H1 (cell line): ENCODE measurements at places on chromosomes 7 and 10. TPM values are rescaled to one million over a fixed set of nuclear protein-coding genes. Genes with fewer than 3 reads are reported as not detected.

Gene NKX2-3
- total RNA-seq, result not detected in 2 replicates

Gene JCAD
- 2.9 and 5.2 TPM in 2 replicates for total RNA-seq

GRCh38 chr10:42998481-42999384 lies 78.1 kb upstream of the RET start:
- DNase-seq, result no peak

Gene PDE6C
- not detected in 2 replicates for total RNA-seq

DNA sequence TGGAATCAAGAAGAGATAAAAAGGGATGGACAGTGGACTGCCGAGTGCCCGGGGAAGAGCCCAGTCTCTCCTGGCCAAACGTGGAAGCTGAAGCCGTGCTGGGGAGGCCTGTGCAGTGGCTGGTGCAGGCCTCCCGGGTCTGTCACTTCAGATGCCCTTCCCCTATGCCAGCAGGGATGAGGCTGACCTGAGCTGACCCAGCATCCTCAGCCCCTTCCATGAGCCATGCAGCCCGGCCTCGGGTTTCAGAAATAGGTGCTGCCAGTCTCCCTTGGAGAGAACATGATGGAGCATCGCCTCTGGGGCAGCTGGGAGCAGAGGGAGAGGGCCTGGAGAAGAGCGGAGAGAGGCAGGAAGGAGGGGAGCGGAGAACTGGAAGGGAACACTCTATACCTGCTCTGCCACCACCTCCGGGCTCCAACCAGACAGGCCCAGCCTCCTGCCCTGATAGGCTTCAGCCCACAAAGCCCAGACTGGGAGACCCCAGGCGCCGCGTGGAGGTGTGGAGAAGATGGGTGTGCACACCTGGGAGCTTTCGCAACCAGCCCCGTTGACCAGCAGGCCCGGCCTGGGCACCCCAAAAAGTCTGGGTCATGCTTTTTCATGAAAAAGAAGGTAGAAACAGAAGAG lies 68.6 kb upstream of the PPP2R2D start:
- DNase-seq, result no peak

DNA sequence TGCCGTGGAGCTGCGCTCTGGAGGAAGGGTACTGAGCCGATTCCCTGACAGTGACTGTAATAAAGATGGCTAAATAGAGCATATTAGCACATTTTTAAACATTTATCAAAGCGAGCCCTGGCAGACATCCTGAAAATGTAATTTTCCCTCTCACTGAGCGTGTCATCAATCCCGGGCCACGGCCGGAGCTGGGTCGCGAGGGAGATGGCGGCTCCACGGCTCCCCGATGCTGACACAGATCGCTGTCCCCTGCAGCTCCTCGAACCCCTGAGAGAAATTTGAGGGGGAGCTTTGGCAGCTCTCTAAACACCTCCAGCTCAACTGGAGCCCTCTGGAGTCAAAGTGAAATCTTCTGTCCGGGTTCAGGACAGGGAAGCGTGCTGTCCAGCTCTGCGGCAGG lies 44.9 kb upstream of the ADGRA1 start:
- no peak for DNase-seq

Gene DNTT
- total RNA-seq, result not detected in 2 replicates

DNA sequence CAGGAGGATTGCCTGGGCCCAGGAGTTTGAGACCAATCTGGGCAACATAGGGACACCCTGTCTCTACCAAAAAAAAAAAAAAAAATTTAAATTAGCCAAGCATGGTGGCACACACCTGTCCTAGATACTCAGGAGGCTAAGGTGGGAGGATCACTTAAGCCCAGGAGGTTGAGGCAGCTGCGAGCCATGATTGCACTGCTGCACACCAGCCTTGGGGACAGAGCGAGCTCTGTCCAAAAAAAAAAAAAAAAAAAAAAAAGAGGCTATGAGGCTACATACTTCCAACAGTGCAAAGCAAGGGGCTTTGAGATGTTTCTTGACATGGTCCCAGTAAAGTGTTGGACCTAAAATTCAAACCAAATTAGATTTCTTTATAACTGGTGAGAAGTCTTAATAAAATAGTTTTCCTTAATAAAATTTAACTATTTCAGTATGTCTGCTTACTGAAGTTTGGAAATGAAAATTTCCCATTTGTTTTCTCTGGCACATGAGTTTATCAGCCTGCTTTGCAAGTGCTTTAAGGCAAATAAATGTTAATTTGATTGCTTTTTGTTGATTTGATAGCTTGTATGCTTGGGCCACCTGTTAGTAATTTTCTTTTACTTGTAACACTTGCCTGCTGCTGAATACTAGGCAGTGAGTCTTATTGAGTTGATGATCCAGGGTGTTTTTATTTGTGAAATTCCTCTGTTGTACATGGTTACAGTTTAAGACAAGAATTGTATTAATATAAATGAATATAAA lies 16.1 kb downstream of the CALU start:
- DNase-seq, result no peak

Gene KCND2
- total RNA-seq, result 7.3 and 7.7 TPM in 2 replicates

Gene GRID1
- total RNA-seq, result 0.15 and 0.22 TPM in 2 replicates

DNA sequence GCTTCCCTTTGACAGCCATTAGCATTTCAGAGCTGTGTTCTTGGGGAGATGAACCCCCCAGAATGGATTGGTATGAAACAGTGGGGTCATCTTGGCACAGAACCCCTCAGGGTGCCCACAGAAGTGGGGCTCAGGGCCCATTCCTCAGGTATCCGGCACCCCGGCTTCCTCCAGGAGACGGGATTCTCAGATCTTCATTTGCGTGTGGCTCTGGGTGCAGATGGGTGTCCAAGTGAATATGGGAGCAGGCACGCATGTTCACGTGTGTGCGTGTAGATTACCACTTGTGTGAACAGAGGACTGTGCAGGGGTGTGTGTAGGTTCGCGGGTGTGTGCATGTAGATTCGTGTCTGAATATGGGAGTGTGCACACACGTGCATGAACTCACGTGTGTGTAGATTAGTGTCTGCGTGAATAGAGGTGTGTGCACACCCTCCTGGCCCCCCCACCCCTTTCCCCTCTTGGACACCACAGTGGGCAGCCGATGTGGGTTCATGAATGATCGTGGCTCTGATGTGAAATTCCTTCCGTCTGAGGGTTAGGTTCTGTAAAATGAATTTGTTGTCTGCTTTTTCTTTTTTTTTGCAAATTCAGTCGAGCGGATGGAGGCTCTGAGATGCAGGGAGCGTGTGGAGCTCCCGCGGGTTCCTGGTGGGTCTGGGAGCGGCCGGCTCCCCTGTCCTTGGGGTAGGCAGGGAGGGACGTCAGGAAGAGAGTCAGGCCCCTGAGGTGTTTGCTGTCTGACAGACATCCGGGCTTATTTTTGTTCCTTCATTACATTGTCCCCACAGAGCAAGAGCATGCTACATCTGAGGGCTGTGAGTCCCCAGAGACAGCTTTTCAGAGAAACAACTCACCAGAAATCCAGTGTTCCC lies 7.4 kb downstream of the ELFN1 start:
- no peak for DNase-seq

Gene ITGA8
- total RNA-seq, result not detected in 2 replicates

Gene STK31
- total RNA-seq, result 0.10 and 0.32 TPM in 2 replicates

DNA sequence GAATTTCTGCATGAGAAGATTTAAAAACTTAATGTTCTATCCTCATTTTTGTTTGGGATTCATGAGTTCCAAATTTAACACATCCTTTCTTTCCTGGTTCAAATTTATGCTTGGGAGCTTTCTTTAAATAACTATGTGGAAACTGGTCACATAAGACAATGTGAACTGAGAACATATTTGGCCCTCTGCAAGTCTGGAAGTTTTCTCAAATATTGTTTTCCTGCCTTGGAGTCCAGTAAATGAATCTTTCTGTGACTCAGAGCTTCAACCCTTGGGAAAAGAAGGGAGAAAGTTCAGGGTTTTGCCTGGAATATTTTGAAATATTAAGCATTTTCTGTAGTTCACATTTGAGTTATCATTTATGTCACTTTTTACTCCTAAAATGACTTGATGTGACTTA lies 559.0 kb upstream of the NRP1 start:
- no peak for DNase-seq

- DNase-seq, result no peak
Measured at GRCh38 chr10:121771966-121772365, 155.9 kb downstream of the ATE1 start.

- DNase-seq, result no peak
Measured at GRCh38 chr7:150357771-150358427, 10.7 kb upstream of the REPIN1 start.

DNA sequence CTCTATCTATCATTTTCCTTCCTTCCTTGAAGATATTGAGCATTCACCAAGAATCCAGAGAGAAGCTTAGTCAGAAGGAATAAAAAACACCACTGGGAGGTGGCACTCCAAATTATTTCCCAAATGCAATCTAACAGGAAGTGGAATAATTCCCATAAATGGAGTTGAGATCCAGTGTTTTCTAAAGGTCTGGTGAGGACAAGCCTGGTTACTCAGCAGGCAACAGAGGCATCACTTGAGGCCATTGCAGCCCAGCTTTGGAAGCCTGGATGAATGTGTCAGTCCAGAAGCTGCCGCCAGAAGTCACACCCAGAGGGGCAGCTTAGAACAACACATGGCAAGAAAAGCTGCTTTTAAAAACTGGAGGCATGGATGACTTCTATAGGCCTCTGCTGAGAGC lies 288.9 kb upstream of the KLF6 start:
- DNase-seq, result no peak

DNA sequence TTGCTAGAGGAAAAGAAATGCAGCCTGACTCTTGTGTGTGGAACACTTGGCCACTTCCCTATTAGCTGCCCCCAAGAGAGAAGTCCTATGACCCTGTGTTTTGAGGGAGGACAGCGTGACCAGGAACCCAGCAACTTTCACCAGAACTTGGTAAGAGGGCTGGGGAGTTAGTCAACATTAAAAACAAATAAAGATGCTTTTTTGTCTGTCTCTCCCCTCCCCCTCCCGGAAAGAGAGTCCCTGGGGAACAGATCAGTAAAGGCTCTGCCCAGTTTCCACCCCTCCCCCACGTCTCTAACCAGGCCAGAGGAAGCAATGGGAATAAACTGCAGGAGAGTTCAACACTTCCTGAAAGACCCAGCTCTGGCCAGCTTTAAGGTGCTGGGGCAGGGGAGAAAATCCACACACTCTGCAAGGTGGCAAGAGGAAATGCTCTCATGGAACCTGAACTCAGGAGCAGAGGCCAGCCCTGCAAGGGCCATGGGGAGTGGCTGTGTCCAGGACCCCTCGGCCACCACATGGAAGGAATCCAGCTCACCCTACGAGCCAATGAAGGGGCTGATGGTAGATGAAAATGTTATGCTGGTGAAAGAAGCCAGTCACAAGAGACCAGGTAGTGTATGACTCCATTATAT lies 21.5 kb downstream of the SH3PXD2A start:
- DNase-seq, result no peak

DNA sequence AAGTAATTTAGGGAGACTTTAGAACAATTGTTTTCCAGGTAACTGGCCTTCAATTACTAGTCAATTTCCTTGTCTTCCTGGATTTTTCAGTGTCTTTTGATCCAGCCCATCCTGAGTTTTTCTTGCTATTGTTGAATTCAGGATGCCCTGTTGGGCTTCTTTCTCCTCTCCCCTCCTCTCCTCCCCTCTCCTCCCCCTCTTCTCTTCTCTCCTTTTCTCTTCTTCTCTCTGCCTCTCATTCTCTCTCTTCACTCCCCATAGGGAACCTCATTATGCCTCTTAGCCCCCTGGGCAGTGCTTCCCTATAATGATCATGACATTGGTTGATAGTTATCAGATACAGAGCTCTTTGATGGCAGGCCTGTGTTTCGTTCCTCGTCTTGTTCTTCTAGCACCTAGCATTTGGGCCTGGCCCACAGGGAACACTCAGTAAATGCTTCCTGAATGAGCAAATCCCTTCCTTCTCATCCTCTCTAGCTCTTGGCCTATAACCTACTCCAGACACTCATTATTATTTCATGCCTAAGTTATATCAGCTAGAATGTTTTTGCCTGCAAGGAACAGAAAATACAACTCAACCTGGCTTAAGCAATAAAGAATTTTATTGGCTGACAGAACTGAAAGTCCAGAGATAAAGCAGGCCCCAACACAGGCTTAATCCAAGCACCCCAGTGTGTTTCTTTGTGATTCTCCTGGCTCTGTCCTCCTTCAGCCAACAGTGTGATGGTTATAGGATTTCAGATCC lies 56.8 kb downstream of the CACNB2 start:
- DNase-seq, result no peak

- no peak for DNase-seq
Measured at GRCh38 chr10:112327678-112328077, 44.5 kb downstream of the TECTB start.

Gene TMEM176A
- total RNA-seq, result 0.90 and 1.3 TPM in 2 replicates

- DNase-seq, result no peak
Measured at GRCh38 chr10:10959666-10960065, 58.0 kb upstream of the CELF2 start.

DNA sequence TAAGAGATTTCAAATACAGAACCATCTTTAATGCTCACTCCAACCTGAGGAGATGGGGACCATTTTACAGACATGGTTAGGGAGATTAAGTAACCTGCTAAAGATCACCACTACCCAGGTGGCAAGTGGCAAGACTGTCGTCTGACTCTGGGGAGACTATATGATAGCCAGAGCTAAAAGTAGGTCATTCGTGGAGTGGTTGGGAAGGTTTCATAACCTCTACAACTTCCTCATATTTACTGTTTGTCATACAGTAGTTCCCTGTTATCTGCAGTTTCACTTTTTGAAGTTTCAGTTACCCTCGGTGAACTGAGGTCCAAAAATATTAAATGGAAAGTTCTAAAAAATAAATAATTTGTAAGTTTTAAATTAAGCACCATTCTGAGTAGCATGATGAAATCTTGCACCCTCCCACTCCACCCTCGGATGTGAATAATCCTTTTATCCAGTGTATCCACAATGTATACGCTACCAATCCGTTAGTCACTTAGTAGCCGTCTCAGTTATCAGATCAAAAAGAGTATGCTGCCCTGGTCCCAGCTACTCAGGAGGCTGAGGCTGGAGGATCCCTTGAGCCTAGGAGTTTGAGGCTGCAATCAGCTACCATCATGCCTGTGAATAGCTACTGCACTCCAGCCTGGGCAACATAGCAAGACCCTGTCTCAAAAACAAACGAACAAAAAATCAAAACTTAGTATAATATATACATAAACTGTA lies 14.9 kb upstream of the LGI1 start:
- no peak for DNase-seq

Gene ANK3
- total RNA-seq, result 48.9 and 67.9 TPM in 2 replicates

GRCh38 chr10:62471711-62472110 lies 97.5 kb downstream of the ZNF365 start:
- DNase-seq, result no peak

GRCh38 chr7:144144426-144144825 lies 21.4 kb downstream of the OR2A14 start:
- no peak for DNase-seq

Gene LRMDA
- 0.86 and 2.4 TPM in 2 replicates for total RNA-seq

DNA sequence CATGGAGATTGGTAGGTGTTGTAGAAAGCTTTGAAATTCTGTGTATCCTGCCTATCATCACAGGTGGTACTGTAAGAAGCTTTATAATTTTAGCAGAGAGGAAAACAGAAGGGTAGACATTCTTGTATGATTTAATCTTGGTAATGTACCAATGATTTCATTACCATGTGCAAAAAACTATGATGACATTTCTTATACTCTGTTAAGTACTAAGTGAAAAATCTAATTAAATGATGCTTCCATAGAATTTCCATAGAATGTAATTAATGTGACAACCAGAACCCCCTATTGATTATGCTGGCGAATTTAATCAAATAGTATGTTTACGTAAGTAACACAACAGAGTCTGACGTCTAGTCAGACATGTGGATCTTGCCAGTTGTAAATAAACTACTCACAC lies 16.0 kb upstream of the RHOBTB1 start:
- DNase-seq, result no peak
